Psoas muscle (tissue), 8 donors: ENCODE measurements at places on chromosomes 7 and 10. TPM values are rescaled to one million over a fixed set of nuclear protein-coding genes. Genes with fewer than 3 reads are reported as not detected.

Gene C10orf62
- 1.1 TPM for total RNA-seq

DNA sequence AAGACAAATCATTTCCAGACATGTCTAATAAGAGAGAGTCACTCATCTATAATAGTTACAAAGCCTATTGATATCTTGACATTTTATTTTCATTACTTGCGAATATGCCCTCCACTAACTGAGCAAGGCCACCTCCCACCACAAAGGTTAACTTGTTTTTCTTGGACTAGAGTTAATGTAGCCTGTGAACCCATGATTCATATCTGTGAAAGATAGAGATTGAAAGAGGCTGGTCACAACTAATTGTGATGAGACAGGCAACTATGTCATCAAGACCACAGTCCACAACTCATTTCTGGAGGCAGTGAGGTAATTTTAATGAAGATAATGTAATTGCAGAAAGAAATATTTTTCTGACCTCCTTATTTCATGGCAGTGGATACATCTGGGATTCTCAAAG, 491.8 kb upstream of the TPK1 start:
- no peak overlapping the region for H3K4me3 ChIP-seq
- no peaks in the 10 kb centered on the region for H3K36me3 ChIP-seq
- no peaks in the 10 kb centered on the region for H3K27me3 ChIP-seq
- H3K27ac ChIP-seq = no peak overlapping the region
- DNase-seq = no peak

DNA sequence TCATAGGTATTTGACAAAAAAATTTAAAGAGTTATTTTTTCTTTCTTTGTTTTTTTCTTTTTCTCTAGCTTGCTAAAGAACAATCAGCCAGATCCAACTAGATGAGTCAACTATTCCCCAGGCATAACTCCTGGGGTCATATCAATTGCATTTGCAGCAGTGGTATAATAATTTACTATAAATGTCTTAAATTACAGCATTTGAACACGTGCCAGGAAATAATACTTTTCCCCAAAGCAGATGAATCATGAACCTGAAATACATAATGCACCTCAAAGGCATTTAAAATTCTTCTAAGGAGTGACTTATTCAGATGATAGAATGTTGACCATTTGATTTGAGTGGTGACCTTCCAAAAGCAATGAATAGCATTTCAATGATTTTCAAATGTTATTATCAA, 190.1 kb downstream of the LRRTM3 start:
- no peak overlapping the region for H3K27ac ChIP-seq
- H3K4me1 ChIP-seq = peaks cover 38% of the 10 kb centered on the region

GRCh38 chr7:19919261-19920095, 146.1 kb upstream of the TMEM196 start:
- DNase-seq = no peak
- no peaks in the 10 kb centered on the region for H3K27me3 ChIP-seq
- no peaks in the 10 kb centered on the region for H3K36me3 ChIP-seq
- no peak overlapping the region for H3K4me3 ChIP-seq
- no peaks in the 10 kb centered on the region for H3K4me1 ChIP-seq

- no peaks in the 10 kb centered on the region for H3K36me3 ChIP-seq
- H3K4me3 ChIP-seq = no peak overlapping the region
- peak; percentile 96 for DNase-seq
- peaks cover 53% of the 10 kb centered on the region for H3K4me1 ChIP-seq
- H3K27me3 ChIP-seq = no peaks in the 10 kb centered on the region
- H3K27ac ChIP-seq = peak overlapping the region; percentile 74
These were observed 13.1 kb downstream of the PHKG1 start for GRCh38 chr7:56079450-56080185.
